Liver (tissue), 10 donors: ENCODE measurements at places on chromosomes 13 and 19. TPM values are rescaled to one million over a fixed set of nuclear protein-coding genes. Genes with fewer than 3 reads are reported as not detected.
A peak's percentile ranks its signal among the peaks of the same experiment; 100 is the strongest.

- no peaks in the 10 kb centered on the region for H3K27me3 ChIP-seq
- H3K4me3 ChIP-seq, result peak overlapping the region; percentile 91
- peaks cover 17% of the 10 kb centered on the region for H3K4me1 ChIP-seq
- peak overlapping the region; percentile 80 for H3K27ac ChIP-seq
- no peaks in the 10 kb centered on the region for H3K36me3 ChIP-seq
These were observed 811 bp downstream of the ARMC6 start for GRCh38 chr19:19034204-19034624.

DNA sequence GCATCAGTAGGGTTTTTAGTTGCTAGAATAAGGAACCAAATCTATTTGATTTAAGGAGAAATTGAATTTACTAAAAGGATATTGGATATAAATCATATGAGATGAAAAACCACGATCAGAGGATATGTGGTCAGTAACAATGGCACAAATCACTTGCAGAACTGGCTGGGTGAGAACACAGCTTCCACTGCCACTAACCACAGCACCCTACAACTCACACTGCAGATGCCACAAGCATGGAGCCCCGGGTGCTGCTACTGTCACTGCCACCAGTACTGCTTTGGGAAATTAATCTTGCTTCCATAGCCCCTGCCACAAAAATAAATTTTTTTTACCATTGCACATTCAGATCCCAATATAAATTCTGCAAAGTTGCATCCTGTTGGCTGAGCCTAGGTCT, 40.6 kb upstream of the KLF12 start:
- H3K4me1 ChIP-seq, result no peaks in the 10 kb centered on the region
- H3K27ac ChIP-seq, result no peak overlapping the region
- no peaks in the 10 kb centered on the region for H3K27me3 ChIP-seq
- no peak overlapping the region for H3K4me3 ChIP-seq
- no peaks in the 10 kb centered on the region for H3K36me3 ChIP-seq
- no peak for DNase-seq

Gene BICRA
- total RNA-seq, result 3.0 TPM

Gene CCDC70
- not detected for total RNA-seq

GRCh38 chr13:20738616-20739015, 35.1 kb downstream of the IL17D start:
- H3K36me3 ChIP-seq, result peaks cover 2% of the 10 kb centered on the region
- no peak overlapping the region for H3K27ac ChIP-seq
- H3K4me3 ChIP-seq, result no peak overlapping the region

GRCh38 chr13:98495627-98496478, 81.1 kb downstream of the STK24 start:
- H3K36me3 ChIP-seq, result no peaks in the 10 kb centered on the region
- H3K4me3 ChIP-seq, result no peak overlapping the region
- no peaks in the 10 kb centered on the region for H3K27me3 ChIP-seq
- peak overlapping the region; percentile 66 for H3K27ac ChIP-seq

Gene CLDND2
- total RNA-seq, result not detected

Gene TTC9B
- total RNA-seq, result not detected

Gene RGS9BP
- 0.05 TPM for total RNA-seq

GRCh38 chr19:35154525-35155406, at the start of gene FXYD5:
Gene FXYD5 (plus strand): TSS chr19:35154735. CDS start chr19:35155551, 816 bp downstream.
- DNase-seq, result no peak
- no peaks in the 10 kb centered on the region for H3K36me3 ChIP-seq
- peak within 1 kb of the TSS; percentile 66 for H3K27ac ChIP-seq

Gene ERICH6B
- total RNA-seq, result not detected

- DNase-seq, result no peak
- H3K27me3 ChIP-seq, result no peaks in the 10 kb centered on the region
- H3K36me3 ChIP-seq, result no peaks in the 10 kb centered on the region
- H3K4me3 ChIP-seq, result no peak overlapping the region
These were observed 79.9 kb upstream of the GPC6 start for GRCh38 chr13:93146584-93147297.

- H3K4me3 ChIP-seq, result no peak overlapping the region
- H3K27me3 ChIP-seq, result no peaks in the 10 kb centered on the region
These were observed 47.5 kb downstream of the CPAMD8 start for GRCh38 chr19:16978839-16979802.

- H3K27me3 ChIP-seq, result no peaks in the 10 kb centered on the region
- H3K4me3 ChIP-seq, result no peak overlapping the region
- H3K36me3 ChIP-seq, result no peaks in the 10 kb centered on the region
- H3K27ac ChIP-seq, result no peak overlapping the region
- DNase-seq, result no peak
These were observed 52.0 kb downstream of the TDRD3 start for GRCh38 chr13:60448907-60449510.

GRCh38 chr13:21445759-21446158, 13.3 kb downstream of the ZDHHC20 start:
- no peak overlapping the region for H3K4me3 ChIP-seq
- no peak overlapping the region for H3K27ac ChIP-seq

Gene B3GLCT
- 3.6 TPM for total RNA-seq

DNA sequence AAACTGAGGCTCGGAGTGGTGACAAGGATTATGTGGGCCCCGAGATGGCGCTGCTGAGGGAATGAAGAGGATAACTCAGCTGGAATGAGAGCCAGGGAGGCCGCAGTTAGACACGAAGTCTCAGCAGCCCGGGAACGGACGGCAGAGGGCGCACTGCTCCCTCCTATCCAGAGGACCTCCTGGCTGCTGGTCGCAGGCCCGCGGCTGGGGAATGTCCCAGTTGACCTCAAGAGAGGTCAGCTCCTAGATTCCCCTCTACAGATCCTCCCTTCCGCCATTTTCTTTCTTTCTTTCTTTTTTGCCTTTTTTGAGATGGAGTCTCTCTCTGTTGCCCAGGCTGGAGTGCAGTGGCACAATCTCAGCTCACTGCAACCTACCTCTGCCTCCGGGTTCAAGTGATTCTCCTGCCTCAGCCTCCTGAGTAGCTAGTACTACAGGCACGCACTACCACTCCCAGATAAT, 24.1 kb upstream of the ASPDH start:
- H3K4me3 ChIP-seq, result no peak overlapping the region
- no peaks in the 10 kb centered on the region for H3K27me3 ChIP-seq
- peak; percentile 78 for DNase-seq
- no peak overlapping the region for H3K27ac ChIP-seq

Gene PPP1R13L
- 6.5 TPM for total RNA-seq
